ENCODE measurements at places on chromosomes 6 and 20.

GRCh38 chr6:37982317-37982716 lies 162.8 kb downstream of the ZFAND3 start:
- DNase-seq, result no peak

DNA sequence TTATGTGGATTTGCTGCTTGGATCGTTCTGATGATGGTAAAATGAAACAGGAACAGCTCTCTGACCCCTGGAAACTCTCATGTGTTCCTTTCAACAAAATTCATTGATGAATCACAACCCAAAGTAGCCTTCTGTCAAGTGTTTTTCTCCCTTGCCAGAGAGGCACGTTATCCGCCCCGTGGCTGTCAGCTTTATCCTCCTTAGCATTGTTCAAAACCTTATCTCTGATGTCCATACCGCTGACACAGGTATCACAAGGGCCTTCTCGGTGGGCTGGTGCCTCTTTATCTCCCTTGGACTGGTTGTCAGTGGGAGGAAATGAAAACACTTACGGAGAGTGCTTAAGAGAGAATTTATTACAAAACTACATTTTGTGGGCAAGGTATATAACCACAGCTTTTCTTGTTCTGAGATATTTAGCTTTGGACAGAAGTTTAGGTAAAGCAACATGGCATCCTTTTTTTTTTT lies 84.9 kb downstream of the TIAM2 start:
- DNase-seq, result no peak

DNA sequence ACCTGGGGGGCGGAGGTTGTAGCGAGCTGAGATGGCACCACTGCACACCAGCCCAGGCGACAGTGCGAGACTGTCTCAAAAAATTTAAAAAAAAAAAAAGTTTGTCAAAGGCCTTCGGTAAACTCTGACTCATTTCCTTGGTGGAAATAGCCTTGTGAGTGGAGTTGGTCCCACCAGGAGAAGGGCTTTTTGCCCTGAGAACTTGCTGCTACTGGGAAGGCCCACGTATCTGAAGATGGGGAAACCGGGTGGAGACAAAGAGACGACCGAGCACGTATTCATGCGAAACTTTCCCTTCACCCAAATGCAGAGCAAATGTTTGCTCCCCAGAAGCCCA lies 51.7 kb downstream of the SLC22A23 start:
- DNase-seq, result no peak

DNA sequence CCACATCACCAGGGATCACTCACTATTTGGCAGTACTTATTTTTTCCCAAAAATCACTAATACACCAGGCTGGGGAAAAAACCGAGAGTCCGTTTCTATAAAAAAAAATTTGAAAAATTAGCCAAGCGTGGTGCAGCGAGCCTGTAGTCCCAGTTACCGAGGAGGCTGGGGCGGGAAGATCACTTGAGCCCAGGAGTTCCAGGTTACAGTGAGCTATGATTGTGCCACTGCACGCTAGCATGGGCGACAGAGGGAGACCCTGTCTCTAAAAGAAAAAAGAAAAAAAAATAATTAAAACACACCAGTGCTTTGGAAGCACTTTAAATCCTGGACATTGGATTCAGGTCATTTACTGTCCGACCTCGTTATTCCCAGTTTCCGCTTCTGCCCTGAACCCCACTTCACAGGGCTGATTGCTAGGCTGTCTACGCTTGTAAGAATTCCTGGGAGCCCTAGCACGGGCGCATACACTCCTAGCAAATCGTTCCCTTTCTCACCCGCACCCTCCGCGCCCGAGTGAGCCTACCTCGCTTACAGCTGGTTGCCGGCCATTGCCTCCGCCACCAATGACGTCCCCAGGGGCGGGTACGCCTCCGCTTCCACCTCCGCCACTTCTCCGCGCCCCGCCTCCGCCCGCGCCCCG lies at the start of gene TPMT:
TPMT (minus strand) TSS at position 571 of the 643 bp plus-strand sequence. CDS start 5,950 bp downstream, outside the sequence.
- DNase-seq, result no peak

DNA sequence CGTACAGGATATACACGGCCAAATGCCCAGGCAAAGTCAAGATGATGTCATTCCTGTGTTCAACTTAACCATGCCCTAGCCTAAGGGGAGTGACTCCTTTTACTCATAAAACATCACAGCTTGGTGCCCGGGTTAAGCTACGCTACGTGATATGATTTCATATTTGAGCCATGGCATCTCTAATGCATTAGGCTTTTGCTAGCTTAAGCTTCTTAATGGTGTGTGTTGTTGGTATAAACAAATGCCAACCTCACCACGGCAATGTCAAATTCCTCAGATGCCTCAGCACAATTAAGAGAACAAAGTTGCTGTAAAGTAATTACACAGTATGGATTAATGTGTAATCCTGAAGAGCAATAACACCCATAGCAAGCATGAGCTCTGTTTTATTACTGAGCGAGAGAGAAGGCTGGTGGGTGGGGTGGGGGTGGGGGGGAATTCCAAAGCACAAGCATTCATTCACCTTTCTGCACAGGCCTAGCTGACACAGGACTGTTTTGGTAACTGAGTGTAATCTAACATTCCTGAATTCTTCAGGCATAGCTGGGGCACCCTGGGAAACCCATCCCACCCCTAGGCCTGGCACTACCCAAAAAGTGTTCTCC lies 44.7 kb upstream of the CNKSR3 start:
- DNase-seq, result no peak

GRCh38 chr20:23234311-23235078 lies 116.1 kb upstream of the NXT1 start:
- no peak for DNase-seq

DNA sequence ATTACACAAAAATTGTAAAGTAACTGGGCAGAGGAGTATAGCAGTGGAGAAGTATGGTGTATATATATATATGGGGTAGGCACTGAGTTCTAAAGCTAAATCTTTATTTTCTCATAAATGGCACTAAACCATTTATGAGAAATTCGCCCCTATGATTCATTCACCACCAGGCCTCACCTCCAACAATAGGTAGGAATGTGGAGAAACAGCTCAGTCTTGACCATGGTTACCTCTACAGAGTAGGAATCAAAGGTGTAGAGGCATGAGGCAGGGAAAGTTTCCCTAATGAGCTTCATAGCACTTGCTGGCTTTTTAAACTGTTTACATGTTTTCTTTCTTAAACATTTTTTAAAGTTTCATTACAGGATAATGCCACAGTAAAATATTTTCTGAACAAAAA lies 36.9 kb upstream of the SUMO4 start:
- no peak for DNase-seq

Data from activated naive CD8-positive, alpha-beta T cell treated with anti-CD3 and anti-CD28 coated beads, Interleukin-2, amount 50 U/mL, for 16 hours (primary cell).